ENCODE measurements at places on chromosomes 12 and 14.

- no peak for DNase-seq
These were observed 105.4 kb downstream of the CRACR2A start for GRCh38 chr12:3647504-3647903.

DNA sequence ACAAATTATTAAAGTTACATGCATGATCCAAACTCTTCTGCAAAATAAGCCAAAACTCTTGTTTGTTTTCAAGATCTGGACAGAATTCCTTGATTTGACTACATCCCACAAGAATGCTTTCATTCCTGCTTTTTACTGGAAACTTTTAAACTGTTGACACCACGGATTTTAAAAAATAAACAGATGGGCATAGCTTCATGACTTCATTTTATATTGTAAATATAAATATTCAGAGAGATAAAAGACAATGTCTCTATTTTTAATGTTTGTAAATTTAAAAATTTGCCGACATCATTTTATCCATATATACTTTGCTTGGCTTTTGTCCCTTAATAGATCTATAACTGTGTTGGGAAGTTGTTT, 134.3 kb upstream of the DCN start:
- no peak for DNase-seq

DNA sequence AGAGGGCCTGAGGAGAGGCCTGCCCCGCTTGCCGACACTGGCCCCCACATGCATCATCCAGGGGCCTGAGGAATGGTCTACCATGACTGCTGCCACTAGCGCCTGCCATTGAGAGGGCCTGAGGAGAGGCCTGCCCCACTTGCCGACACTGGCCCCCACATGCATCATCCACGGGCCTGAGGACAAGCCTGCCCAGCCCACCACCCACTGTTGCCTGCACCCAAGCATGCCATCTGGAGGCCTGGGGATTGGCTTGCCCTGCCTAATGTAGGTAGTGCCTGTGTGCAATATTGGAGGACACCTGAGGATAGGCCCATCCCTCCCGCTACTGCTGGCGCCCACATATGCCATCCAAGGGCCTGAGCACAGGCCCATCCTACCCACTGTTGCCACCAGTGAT, 24.4 kb downstream of the CYP46A1 start:
- no peak for DNase-seq

GRCh38 chr12:11723993-11724392, 74.5 kb downstream of the ETV6 start:
- DNase-seq = no peak

GRCh38 chr14:91406982-91407381, 10.6 kb downstream of the CCDC88C start:
- DNase-seq = no peak

DNA sequence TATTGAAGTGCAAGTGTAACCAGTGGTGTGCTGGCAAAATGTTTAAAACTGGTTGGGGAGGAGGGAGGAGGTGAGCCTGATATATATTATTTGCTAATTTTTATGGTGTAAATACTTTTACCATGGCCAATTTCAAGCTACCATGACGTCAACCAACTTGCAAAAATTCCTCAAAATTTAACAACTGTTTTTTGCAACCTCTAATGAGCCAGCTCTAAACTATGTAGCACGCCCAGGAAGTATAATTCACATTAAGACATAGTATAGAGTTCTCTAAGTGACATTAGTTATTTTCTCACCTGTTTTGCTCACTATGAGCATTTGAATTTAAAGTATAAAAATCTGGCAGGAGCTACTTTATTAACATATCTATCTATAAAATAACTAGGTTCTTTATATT, 41.4 kb downstream of the ATL1 start:
- no peak for DNase-seq

GRCh38 chr14:78022059-78022458, 148.1 kb upstream of the NRXN3 start:
- no peak for DNase-seq

DNA sequence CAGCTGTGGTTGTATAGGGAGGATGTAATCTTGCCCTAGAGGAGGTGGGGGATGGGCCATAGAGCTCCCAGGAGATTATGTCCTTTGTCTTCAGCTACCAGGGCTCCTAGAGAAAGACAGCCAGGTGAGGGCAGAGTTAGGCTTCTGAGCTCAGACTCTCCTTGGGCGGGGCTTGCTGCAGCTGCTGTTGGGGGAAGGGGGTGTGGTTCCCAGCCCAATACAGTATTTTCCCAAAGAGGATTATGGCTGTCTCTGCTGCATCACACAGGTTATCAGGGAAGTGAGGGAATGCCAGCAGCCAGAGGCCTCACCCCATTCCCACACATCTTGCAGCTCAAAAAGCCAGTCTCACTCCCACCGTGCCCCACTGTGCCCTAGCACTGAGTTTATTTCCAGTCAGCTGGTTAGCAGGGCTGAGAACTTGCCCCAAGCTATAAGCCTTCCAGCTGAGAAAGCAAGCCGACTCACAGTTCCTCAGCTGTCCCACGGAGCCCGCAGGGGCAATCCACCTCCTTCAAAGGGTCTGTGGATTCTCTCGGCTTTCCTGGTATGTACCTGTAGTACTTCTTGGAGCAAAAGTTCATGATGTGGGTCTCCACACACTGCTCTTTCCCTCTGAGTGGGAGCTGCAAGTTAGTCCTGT, 217.3 kb upstream of the CPNE8 start:
- DNase-seq = no peak

DNA sequence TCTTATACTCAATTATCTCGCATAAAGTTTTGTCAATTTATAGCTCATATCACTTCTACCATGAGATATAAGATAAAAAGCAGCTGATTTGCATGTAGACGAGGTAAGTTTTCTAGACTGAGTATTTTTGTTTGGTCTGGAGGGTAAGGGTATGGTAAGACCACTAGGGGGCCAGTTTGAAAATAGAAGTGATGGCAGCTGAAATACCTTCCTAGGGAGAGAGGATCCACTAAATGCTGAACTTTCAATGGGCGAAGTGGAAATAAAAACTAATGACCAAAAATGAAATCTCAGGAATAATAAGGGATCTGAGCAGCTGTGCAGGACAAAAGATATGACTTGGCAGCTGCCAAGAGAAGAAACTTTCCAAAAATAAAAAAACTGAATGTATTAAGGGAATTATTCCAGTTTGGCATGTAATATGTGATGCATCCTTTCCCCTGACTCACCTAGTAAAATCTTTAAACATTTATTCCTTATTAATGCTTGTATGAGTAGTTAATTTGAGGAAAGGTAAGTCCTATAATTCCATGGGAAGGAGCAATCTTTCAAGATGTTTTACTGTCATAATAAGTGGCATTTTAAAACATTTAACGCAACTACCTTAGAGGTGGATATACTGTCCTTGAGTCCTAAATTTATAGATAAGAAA, 754.5 kb downstream of the C12orf50 start:
- DNase-seq = no peak

GRCh38 chr12:99152337-99152736, 495.2 kb upstream of the GARIN6 start:
- DNase-seq = no peak

DNA sequence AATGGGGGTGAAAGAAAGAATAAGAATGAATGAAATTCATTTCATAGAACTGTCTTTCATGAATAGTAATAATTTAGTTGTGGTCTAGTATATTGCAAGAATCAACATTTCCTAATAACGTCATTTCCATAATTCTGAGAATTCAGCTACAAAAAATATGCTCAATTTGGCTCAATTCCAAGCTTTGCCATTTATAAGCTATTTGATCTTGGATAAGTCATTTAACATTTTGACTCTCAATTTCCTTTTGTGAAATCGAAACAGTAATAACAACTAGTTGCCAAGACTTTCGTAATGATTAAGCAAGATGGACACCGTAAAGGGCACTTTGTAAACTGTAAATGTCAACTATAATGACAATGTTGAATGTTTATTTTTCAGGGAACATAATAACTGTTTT, 18.1 kb downstream of the NOS1 start:
- DNase-seq = no peak

- DNase-seq = no peak
These were observed 121.6 kb downstream of the KTN1 start for GRCh38 chr14:55701638-55702037.

- DNase-seq = no peak
These were observed 2.0 kb downstream of the MYH7 start for GRCh38 chr14:23433457-23433856.

DNA sequence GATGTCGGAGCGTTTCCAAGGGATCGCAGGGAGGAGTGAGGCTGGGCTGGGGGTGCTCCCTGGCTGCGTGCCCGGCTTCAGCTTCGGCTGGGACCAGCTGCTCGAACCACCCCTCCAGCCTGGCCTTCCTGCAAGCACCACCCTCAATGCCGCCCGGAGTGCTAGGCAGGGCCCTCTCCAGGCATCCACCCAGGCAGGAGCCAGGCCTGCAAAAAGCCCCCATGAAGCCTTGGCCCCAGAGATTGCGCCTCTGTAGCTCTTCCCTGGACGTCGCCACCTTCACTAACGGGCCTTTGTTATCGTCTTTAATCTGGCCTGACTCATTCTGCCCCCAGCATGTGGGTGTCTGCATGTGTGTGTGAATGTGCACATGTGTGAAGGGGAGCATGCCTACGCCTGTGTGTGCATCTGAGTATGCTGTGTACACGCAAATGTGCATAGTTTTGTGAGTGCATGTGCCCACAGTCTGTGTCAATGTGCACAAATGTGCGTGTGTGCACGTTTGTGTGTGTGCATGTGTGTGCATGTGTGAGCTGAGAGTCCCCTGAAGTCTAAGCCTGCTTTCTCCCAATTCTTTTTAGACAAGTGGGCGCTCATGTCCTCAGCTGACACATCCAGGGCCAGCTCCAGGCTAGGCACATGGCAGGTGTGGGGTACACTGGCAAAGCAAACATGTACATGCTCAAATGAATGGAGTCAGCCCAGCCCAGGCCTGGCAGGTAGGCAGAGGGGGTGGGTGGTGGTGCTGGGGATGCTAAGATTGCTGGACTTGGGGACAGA, 195.4 kb upstream of the C14orf180 start:
- DNase-seq = no peak

DNA sequence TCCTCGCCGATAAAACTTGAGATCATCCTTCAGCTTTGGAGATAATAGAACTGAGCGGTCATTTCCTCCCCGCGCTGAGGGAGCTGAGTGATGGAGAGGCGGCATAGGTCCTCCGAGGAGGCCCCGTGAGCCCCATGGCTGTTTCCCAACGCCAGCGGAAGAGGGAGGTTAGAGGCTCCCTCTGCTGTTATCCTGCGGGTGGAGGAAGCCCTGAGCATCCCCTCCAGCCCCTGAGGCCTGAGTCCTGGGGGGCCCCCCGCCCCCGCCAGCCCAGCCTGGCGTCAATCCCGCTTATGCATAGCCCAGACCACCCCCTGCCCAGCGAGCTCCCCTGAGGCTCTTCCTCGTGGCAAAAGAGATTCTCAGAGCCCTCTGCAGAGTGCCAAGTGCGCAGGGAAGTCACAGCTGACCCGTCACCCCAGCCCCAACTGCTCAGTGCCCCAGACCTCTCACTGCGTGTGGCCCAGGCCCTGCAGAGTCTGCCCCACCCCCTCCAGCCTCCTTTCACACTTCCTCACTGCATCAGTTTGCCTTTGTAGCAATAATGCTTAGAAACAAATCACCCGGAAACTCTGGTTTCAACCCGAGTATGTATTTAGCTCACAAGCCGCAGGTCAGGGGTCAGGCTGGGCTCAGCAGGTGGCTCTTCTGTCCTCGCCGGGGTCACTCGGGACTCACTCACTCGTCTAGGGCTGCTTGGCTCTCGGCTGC, 44.7 kb upstream of the GALNT9 start:
- no peak for DNase-seq

GRCh38 chr12:69843608-69844007, 18.6 kb downstream of the MYRFL start:
- DNase-seq = no peak

- DNase-seq = no peak
These were observed 55.2 kb upstream of the KCNH3 start for GRCh38 chr12:49483619-49484018.

GRCh38 chr14:100537446-100538350, 49.5 kb downstream of the BEGAIN start:
- peak; percentile 3 for DNase-seq

DNA sequence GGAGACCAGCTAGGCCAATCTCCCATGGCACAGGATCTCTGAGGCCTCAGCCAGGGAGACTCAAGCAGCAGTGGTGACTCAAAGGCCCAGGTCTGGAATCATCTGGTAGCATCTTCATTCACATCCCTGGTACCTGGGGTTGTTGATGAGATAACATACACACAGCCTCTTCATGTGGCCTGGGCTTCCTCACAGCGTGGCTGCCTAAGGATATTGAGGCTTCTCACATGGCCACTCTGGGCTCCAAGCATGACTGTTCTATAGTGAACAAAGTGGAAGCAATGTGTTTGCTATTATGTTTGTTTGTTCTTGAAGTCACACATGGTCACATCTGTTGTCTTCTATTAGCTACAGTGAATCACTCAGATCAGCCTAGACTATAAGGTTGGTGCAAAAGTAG, 584.1 kb downstream of the VRK1 start:
- DNase-seq = no peak

- no peak for DNase-seq
These were observed 59.2 kb downstream of the ACADS start for GRCh38 chr12:120784804-120785203.
